ENCODE measurements at places on chromosomes 3 and 15.

DNA sequence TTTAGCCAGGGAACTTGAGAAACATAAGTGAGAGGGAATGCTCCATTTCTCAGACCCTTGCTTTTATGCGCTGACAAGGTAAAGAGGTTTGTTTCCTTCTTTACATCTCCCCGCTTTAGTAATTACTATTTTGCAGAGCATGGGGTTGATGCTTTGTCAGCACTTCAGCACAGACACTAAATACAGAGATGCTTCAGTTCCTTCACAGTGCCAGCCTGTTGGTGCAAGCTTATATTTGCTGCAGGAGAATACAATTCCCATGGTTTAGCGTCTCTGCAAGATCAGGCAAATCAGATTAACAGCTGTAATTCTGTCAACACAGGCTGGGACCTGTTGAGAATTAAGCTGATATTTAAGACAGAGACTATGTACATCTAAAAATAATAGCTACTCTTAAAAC lies 2.9 kb downstream of the FMN1 start:
- no peak for ATAC-seq

- no peak for ATAC-seq
These were observed 165.3 kb downstream of the PLCL2 start for GRCh38 chr3:17050071-17050470.

DNA sequence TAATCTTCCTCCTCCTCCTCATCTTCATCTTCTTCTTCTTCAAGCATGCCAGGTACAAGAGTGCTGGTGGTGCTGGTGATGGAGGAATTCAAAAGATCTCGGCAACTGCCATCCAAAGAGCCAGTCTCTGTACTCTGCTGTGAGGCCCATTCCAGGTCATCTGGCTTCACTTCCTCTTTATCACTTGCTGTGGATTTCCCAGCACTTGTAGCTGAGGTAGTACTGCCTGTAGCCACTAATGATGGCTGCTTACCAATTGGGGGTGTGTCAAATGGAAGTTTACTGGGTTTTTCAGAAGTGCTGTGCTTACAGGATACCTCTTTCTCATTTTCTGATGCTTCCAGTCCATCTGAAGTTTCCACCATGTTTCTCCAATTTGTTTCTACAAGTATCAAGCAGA lies 28.8 kb upstream of the SHC4 start:
- ATAC-seq = peak; percentile 93

GRCh38 chr3:101453961-101454360 lies 59.1 kb downstream of the SENP7 start:
- no peak for ATAC-seq

GRCh38 chr3:149990423-149990948 lies 19.8 kb upstream of the PFN2 start:
- no peak for ATAC-seq

DNA sequence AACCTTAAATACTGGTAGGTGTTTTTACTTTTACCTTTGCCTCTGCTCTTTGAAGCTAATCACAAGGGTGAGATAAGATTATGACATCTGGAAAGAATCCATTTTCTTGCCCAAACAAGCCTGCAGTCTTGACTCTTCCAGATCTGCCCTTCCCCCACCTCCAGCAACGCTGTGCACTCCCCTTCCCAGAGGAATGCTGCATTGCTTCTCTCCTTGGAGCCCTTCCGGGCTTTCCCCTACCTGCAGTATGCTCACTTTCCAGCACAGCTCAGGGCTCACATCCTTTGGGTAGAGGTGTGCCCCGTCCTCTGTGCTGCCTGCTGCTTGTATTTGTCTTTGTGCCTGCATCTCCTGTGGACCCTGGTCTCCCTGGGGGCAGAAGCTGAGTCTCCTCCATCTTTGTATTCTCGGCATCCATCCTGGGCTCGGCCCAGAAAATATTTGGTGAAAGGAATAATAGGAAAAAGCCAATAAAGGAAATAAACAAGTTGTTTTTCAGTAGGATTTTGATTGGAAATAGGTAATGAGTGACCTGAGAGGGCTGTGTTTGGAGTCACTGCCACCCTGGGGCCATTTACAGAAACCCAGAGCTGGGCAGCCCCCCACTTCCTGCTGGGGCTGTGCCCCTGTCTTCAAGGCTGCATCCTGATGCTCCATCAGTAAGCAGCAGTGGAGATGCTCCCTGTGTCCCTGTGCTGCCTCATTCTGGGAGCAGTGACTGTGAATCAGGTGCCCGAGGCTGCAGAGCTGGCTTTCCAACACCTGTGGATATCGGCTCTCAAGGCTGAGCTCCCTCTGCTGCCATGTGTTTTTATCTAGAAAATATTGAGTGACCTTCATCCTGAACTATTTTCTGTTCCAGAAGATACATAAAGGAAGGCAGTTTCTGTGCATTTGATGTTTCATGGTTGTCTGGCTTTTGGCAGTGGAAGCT lies 117.5 kb downstream of the EEFSEC start:
- no peak for ATAC-seq

- ATAC-seq = no peak
These were observed 373.3 kb upstream of the RBMS3 start for GRCh38 chr3:28907616-28908015.

- ATAC-seq = no peak
These were observed 35.2 kb downstream of the ABTB1 start for GRCh38 chr3:127707851-127708411.

DNA sequence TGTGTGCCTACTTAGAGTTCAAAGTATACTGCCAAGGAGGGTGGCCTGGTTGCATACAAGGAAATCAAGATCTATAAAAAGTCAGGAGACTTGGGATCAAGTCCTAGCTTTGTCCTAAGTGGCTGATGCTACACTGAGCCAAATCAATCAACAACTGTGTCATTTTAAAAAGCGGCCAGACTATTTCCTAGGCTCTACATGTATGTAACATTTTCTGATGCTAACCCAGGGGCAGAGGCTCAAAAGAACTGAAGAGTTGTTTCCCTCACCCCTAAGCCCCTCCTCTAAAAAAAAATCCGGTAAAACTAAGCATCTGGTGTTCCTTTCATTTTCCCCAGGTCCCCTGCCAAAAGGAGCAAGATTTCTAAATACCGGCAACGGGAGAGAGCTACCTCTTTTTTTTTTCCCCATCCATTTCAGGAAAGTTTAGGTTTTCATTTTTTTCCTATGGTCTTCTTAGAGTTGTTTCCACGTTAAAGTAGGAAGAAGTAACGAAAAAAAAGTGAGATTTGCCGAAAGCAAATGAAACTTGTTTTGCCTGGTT lies 18.8 kb upstream of the CHD2 start:
- ATAC-seq = no peak

- no peak for ATAC-seq
These were observed 7.8 kb downstream of the SHC4 start for GRCh38 chr15:48955967-48956366.

DNA sequence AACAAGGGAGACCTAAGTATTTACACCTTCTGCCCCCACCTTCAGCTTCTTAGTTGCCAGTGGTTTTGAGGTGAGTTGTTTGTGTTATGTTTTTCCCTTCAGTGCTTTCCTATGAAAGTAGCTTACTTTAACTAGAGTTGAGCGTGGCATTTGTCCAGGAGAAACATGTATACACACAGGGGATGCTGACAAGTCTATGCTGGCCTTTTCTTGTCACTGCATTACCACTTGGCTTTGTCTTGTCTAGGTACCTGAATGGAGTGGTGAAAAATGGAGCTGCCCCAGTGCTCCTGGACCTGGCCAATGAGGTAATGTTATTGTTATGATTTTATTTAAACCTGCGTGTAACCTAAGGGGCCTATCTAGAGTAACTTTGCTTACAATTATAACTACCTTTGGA lies 74.4 kb downstream of the CDIN1 start:
- ATAC-seq = no peak

DNA sequence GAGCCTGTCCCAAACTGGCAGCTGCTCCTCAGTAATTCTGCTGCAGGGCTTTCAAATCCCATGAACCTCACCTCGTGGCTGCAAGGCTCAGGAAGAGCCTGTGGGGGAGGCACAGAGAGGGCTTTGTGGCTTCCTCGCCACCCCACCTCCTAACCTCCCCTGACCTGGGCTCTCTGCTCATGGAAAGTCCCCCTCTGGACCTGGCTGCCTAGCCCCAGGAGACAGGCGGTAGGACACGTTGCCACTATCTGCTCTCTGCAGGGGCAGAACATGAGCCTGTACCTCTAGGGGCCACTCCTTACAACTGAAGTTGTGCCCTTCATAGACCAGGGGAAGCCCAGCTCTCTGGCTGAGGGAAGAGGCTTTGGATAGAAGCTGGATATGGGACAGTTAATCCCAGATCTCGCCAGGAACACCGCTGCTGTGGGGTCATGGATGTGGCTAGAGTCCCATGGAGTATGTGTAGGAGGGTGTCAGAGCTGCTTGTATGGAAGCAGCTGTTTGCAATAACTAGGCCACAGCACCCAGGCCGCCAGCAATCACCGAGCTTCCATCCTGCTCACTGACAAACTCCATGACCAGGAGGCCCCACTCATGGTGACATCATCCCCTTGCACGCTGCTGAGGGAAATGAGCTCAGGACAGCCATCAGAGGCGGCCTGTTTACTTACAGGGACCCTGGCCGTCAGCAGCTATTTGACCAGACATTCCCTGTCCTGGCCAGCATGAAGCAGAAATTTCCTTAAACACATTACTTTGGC lies 34.0 kb upstream of the CILP start:
- no peak for ATAC-seq

DNA sequence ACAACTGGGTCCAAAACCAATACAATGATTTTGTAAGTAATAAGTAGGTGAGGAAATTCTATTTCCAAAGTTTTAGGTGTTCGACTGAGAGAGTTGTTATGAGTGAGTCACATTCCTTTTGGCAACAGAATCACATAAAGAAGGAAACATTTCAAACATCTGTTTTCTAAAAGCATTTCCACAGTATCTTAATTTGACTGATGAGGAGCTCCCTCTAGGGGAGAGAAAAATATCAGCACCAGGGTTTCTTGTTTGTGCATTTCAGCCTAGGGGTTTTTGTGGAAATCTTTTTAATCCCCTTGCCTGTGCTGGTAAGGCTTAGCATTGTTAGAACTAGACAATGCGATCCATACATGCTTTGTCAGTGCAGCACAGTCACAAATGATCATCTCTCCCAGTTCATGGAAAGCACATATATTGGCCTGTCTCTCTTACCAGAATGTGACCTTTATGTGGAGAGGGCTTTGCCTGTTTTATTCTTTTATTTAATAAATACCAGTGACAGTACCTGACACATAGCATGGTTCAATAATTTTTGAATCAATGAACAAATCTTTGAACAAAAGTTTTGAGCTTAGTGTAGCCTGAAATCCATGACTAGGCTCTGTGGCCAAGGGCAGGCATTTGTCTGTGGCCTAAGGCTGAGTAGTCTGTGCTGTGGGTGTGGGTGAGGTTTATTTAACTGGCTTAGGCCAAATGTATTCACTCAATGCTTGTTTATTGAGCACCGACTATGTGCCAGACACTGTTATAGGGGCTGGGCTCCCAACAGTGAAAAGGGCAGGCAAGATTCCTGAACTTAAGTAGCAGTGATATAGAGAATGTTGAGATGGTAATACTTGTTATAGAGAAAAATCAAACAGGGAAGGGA lies 21.1 kb upstream of the IQCF6 start:
- no peak for ATAC-seq

DNA sequence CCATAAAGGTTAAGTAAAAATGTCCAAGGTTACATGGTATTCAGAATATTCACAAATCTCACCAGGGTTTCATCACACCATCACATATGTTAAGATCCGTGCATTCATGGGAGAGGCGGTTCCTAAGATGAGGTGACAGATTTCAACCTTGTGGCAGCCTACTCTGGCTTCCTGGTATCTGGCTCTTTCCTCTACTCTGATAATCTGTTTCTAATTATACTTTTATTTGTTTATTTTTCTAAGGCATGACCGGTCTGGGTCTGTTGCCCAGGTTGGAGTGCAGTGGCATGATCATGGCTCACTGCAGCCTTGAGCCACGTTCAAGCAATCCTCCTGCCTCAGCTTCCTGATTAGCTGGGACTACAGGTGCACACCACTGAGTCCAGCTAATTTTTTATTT lies 34.4 kb downstream of the RAF1 start:
- ATAC-seq = no peak

DNA sequence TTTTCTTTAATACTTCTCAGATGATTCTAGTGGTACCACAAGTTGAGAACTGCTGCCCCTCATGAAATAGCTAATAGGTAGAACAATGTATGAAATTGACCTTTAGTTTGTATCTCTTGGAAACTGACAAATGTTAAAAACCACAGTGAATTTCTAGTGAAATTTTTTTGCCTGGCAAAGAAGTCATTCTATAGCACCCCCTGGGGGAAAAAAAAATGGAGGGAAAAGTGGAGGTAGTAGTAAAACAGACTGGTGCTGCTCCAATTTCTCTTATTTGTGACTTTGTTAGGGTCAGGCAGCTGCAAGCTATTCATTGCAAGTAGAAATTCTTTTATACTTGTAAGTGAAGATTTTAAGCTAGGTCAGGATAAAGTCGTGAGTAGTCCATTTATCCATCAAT lies 605.0 kb downstream of the NLGN1 start:
- ATAC-seq = no peak

DNA sequence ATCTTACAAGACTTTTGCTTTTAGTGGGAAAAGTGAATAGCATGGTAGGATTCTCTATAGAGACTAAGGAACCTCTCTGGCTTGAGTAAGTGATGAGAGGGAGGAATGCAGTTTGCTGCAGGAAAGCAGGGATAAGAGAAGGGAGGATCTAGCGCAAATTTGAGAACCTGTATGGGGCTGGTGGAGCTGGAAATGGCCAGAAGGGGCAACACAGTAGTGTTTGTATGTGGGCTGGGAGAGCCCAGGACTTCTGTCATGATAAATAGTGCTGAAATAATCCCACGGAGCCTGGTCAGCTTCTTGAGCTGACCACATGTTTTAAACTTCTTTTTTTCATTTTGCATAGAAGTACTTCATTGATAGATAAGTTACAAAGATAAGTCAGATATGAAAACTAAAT lies 11.2 kb upstream of the SHC4 start:
- ATAC-seq = no peak

- no peak for ATAC-seq
These were observed 19.4 kb upstream of the SEMA4B start for GRCh38 chr15:90181776-90182175.

- ATAC-seq = no peak
These were observed 27.5 kb downstream of the NR1I2 start for GRCh38 chr3:119809249-119810017.

DNA sequence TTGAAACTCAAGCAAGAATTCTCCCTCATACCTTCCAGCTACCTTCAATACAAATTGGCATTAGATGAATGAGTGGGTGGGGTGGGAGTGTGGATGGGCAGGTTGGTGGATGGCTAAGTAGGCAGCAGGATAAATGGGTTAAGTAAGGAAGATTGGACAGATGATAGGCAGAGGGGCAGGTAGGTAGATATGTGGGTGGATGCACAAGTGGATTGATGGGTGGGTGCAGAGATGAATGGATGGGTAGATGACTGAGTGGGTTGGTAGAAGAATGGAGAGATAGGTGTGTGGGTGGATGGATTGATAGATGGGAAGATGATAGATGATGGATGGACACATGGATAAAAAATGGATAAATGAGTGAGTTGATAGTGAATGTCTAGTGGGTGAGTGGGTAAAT lies 27.6 kb downstream of the VIPR1 start:
- ATAC-seq = no peak

GRCh38 chr3:115943579-115943978 lies 320.3 kb downstream of the GAP43 start:
- peak; percentile 70 for ATAC-seq

All from stimulated activated memory B cell treated with anti-CD40 and anti-IgM and Interleukin-4, amounts not matched to agents 10 μg/mL and 1 μg/mL and 100 μg/mL, for 72 hours (primary cell).